ENCODE measurements at places on chromosomes 5 and 9.
A peak's percentile ranks its signal among the peaks of the same experiment; 100 is the strongest.

- no peak for DNase-seq
Measured at GRCh38 chr9:93254061-93254481, 70.1 kb downstream of the WNK2 start.

GRCh38 chr9:107713470-107713869 is 223.9 kb upstream of the KLF4 start:
- no peak for DNase-seq

DNA sequence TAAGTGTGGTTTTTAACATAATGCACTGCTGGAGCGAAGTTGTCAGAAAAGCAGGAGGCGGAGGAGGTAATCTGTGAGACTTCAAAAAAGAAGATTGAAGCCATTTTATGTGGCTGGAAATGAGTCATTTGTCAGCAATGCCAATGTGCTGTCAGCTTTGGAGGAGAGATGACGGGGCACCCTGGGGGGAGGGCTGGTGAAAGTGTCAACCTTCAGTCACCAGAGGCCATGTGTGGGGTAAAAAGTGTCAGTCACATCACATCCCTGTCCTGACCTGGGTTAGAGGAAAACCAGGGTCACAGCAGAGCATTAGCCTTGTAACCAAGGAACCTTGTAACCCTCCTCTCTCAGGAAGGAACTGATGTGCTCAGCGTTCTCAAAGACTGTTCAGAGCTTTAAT is 59.1 kb downstream of the TLR4 start:
- DNase-seq: no peak

- DNase-seq: no peak
Measured at GRCh38 chr5:3993856-3994473, 398.3 kb downstream of the IRX1 start.

- no peak for DNase-seq
Measured at GRCh38 chr9:114998326-114998725, 67.9 kb upstream of the TNFSF8 start.

GRCh38 chr5:155466851-155467250 is 453.3 kb downstream of the KIF4B start:
- no peak for DNase-seq

GRCh38 chr5:137280656-137281055 is 218.5 kb downstream of the SPOCK1 start:
- DNase-seq: no peak

DNA sequence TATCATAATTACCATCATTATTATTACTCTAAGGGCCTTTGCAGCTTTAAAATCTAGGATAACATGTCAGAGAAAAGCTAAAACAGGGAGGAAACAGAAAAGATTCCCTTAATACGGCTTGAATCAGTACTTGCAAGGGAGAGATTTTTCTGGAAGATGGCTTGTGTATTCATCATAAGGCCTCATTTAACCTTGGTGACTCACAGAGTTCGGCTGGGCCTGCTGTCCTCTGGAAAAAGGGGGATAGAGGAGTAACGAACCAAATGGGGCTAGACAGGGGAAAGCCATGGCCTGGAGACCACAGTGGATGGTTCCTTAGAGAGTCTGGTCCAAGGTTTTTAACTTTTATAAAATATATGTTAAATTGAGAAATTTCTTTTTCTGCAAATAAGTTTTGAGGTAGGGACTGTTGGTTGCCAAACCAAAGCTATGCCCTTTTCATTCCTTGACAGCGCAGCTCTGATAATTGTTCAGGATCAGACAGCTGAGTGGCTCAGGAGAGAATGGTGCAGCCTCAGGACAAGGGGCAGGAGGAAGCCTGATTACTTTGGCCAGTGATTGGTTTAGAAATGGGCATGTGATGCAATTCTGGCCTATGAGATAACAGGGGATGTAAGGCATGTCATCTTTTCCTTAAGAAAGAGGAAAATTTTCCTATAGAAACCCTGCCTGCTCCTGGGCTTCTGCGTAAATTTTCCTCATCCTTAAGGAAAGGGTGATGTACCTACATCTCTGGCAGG is 25.6 kb upstream of the GSN start:
- no peak for DNase-seq

DNA sequence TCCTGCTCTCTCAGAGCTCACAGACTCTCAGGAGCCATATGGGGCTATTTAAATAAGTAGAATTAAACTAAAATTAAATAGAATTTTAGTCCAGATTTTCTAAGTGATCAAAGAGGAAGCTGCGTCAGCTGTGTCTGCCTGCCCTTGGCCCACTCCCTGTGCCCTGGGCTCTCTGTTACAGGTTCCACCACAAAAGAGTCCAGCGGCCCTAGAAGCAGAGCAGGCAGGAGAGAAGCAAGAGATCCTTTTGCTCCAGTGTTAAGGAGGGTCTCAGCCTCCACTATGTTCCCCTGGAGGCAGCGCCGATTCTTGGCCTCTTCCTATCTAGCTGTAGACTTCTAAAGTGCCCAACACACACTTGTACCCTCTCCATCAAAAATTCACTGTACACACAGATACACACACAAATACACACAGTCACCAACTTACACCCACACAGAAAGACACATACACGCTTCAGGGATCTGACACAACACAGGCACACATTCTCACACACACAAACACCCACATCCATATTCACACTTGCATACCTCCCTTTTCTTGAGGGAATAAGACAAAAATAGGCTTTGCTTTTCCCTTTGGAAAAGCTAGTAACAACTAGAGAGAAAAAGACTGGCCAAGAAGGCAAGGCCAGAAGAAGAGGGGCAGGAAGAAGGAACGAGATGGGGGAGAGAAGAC is 5.5 kb upstream of the TNIP1 start:
- DNase-seq: no peak

DNA sequence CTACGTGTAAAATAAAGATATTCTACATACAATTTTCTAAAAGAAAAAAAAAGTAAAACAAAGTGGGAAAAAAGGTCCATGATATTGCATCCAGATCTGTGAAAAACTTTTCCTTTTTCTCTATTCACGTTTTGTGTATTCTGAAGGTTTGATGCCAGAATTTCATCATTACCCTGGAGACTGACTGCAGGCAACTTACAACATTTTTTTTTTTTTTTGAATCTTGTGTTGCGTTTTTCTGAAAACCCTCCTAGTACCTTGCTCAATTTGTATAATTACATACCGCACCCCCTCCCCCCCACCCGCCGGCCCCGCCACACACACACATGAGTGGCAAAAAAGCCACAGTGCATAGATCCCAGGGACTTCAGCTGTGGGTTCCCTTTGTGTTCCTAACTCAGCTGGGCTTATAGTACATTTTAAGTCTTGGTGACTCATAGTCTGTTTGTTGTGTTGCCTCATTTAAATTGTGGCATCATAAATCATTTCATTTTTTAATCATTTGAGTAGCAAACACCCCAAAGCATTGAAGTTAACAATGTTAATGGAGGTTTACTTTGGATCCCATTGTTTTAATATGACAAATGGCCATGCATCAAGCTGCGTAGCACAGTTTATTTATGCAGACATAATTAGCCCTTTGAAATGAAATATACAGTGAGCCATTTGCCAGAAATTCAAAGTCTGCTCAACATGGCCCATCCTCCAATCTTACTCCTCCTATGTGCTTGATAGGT is 36.0 kb downstream of the PRDM6 start:
- no peak for DNase-seq

DNA sequence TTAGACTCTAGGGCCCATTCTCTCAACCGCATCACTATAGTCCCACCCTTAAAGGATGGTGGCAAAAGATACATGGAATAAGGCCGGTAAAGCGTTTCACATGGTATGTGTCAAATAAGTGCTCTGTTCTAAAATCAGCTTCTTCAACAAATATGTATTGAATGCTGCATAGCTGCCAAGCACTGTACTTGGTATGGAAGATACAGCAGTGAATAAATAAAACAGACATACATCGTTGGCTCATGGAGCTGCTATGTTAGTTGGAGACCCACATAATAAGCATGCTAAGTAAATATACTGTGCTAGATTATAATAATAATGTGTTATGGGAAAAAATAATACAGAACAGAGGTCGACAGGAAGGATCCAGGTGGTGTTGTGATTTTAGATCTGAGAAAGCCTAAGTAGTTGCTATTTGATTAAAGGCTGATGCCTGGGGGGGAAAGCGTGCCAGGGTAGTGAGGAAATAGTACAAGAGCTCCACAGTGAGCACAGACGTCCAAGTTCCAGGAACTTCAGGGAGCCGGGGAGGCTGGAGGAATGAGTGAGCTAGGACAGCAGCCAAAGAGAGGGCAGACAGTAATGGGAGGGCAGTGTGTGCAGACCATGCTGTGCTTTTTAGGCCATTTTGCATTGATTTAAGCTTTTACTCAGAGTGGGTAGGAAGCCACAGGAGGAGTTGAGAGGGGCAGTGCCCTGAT is 93.7 kb downstream of the JAKMIP2 start:
- peak; percentile 32 for DNase-seq

- no peak for DNase-seq
Measured at GRCh38 chr5:55102348-55102747, at the start of gene GZMA. TSS of gene GZMA (plus strand) at chr5:55102646. CDS start at chr5:55102683, 37 bp downstream.

Data from kidney (tissue), 22 donors.